ENCODE measurements at places on chromosomes 7 and 10.

DNA sequence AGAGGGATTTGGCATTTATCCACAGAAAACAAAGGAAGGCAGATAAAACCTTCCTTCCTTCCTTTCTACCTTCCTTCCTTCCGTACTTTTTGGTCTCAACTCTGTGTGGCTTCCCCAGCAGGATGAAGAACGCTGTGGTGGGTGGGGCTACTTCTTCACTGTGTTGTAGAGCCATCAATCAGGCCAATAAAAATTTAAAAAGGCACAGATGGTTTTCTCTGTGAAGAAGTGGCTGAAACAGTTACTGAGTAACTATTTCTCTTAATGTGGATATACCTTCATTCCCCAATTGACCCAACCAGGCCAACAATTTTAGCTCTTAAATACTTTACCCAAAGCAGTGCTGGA lies 75.8 kb downstream of the ZNF92 start:
- DNase-seq = no peak

- DNase-seq = no peak
Observed at GRCh38 chr10:128160297-128160711, 34.1 kb upstream of the MKI67 start.

- DNase-seq = no peak
Observed at GRCh38 chr10:132827861-132828539, 42.1 kb upstream of the NKX6-2 start.

DNA sequence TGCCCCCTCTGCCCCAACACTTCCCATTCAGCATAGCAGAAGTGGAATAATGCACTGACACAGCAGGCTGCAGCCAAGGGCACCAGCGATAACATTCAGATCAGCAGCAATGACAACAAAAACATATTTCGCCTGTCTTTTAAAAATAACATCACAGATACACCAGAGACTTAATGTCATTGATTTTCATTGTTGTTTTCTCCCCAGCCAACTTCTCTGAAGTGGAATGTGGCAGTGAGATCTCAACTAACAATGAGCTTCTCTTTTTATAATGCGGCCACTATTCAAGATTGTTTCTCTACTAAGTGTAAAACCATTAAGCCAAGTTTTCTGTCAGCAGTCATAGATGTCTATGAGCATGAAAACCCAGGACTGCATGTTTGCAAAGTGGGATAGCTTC lies 158.2 kb upstream of the TMEM229A start:
- DNase-seq = no peak

- DNase-seq = no peak
Observed at GRCh38 chr10:124283215-124283948, 135.3 kb downstream of the OAT start.

DNA sequence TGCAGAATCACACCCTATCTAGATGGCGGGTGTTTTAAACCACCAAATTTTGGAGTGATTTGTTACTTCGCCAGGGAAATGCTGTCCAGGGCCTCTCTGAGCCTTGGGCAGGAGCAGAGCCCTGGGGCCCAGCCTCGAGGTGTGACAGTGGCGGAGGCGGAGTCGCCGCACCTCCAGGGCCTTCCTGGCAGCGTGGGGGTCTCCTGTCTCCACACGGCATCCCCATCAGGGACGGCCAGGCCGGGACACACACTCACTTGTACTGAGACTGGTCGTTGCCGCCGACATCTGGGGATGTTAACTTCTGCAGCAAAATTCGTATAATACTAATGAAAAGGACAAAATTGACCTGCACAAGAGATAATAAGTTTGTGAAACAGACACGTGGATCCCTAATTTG lies 110.7 kb downstream of the VIPR2 start:
- DNase-seq = no peak

- no peak for DNase-seq
Observed at GRCh38 chr7:29075606-29076005, 70.7 kb downstream of the CPVL start.

GRCh38 chr7:121180436-121181063 lies 148.2 kb upstream of the WNT16 start:
- no peak for DNase-seq

DNA sequence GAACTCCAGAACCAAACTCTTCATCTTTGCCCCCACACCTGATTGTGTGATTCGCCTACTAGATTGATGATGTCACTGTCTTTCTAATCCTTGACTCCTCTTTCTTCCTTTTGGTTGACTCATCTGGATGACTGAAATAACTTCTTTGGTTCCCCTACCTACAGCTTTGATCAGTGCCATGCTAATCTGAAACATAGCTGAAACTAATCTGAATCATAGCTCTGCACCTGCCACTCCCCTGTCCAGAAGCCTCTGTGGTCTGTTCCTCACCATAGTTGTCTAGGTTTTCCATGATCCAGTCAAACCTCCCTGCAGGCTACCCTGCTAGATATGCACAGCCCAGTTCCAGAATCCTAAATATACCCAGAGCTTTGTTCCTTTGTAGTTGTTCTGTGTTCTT lies 51.9 kb downstream of the ZNF365 start:
- DNase-seq = peak; percentile 27

GRCh38 chr7:92854501-92855238 lies 18.3 kb upstream of the CDK6 start:
- DNase-seq = no peak

- DNase-seq = no peak
Observed at GRCh38 chr7:3916146-3916545, 615.1 kb downstream of the SDK1 start.

DNA sequence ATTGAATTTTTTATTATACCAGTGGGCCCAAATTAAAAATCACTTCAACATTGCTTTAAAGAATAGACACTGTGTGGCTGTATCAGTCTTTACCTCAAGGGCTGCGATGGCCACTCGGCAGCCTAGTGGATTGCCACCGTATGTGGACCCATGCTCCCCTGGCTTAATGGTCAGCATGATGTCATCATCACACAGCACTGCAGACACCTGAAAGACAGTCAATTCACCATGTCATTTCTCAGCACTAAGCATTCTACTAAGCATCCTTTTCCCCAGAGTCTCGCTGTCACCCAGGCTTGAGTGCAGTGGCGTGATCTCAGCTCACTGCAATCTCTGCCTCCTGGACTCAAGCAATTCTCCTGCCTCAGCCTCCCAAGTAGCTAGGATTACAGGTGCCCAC lies 17.1 kb downstream of the OAT start:
- DNase-seq = no peak

DNA sequence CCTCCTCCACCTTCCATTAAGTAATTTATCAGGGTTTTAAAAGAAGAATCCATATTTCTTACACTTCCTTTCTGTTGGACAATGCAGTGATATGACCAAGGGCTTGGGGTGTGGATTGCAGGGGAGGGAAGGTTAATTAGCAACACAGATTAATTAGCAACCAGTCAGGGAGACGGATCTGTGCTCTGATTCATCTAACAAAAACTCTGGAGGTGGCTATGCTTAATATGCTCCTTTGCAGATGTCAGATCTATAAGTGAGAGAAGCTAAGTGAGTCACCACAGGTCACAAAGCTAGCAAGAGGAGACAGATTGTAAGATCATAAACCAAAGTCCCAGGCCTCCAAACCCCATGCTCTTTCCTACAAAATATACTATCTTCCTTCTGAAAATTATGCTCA lies 178.8 kb upstream of the ITGB1 start:
- DNase-seq = no peak

GRCh38 chr7:15335390-15335789 lies 226.4 kb downstream of the AGMO start:
- no peak for DNase-seq

All from stimulated activated CD4-positive, alpha-beta T cell treated with anti-CD3 and anti-CD28 coated beads, TNF-alpha, amount 100 ng/mL, for 48 hours (primary cell).